ENCODE measurements at places on chromosomes 4 and X. TPM values are rescaled to one million over a fixed set of nuclear protein-coding genes. Genes with fewer than 3 reads are reported as not detected.

Gene CDS1
- 21.6 TPM for total RNA-seq

Gene JAKMIP1
- total RNA-seq = 0.24 TPM

Gene IDS
- total RNA-seq = 60.9 TPM

Gene VSIG4
- 8.7 TPM for total RNA-seq

DNA sequence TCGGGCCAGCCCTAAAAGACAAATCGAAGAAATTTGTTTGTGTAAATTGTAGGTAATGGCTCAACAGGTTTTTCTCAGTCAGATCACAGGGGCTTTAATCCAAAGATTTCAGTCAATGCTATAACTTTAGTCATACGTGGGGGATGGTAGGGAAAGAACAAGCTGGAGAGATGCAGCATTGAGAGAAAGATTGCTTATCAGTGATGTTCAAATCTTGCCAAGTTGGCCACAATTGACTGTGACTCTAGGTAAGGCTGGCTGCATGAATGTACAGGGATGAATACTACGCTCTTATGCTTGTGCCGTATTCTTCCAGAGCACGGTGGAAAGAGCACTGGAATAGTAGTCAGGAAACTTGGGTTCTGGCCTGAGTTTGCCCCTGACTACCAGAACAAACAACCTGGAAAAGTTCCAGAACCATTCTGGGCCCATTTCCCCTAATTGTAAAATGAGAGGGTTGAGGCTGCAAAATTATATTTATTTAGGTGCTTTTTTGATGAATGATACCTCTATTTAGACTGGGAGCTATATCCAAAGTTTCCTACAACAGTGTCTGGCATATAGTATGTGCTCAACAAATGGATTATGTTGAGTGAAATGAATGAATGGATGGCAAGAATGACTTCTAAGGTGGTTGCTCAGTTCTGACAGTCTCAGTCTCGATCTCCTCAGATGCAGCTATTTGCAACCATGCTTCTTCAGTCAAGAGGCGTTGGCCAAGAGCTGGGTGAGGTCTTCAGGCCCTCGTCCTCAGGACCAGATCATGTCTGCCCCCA lies 44.4 kb downstream of the TSC22D3 start:
- DNase-seq = no peak

DNA sequence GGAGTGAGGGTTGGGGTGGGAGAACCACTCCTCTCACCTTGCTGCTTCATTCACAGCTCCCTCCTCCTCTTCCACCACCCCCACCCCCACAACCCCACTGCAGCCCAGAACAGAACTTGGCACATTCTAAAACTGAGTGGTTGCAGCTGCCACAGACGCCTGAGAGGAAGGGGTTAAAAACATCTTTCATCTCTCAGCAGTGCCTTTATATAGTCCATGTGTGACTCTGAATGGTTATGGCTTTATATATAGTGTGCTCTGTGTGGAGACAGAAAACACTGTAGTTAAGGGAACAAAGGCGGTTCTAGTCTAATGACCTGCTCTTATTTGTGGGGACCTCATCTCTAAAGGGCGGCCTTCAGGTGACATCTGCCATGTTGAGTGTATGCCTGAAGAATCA lies 144.8 kb downstream of the BCOR start:
- DNase-seq = no peak

GRCh38 chrX:153886915-153887314 lies 942 bp upstream of the L1CAM start:
- no peak for DNase-seq

DNA sequence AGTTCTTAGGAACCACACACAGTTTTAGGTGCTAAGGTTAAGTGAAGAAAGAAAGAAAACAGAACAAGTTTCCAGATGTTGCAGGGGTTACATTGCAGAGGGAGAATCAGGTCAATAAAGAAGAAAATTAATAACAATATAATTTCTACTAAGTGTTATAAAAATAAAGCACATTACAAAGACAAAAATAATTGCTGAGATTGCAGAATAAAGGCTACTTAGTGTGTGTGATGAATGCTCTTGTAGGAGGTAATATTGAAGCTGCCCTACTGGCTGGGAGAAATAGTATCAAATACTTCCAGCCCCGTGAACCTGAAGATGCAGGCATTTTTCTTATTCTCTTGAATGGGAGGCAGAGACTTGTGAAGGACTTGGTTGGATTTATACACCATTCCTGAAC lies 33.2 kb upstream of the FAM9A start:
- DNase-seq = no peak
